ENCODE measurements at places on chromosomes 11 and 22. TPM values are rescaled to one million over a fixed set of nuclear protein-coding genes. Genes with fewer than 3 reads are reported as not detected.

Gene CD59
- 408 TPM for total RNA-seq

Gene APOL6
- 4.3 TPM for total RNA-seq

Gene DMC1
- 2.4 TPM for total RNA-seq

Gene TXNRD2
- total RNA-seq = 27.6 TPM

Gene TMX2
- 59.6 TPM for total RNA-seq

Gene APOBEC3F
- total RNA-seq = 5.1 TPM

Gene ZNF214
- total RNA-seq = 0.89 TPM

Gene CHRM1
- total RNA-seq = not detected

Gene NDUFS8
- 277 TPM for total RNA-seq

Gene SCT
- total RNA-seq = not detected

Gene TRIM64C
- not detected for total RNA-seq

Gene SCARF2
- total RNA-seq = 31.7 TPM

Gene SAA2
- total RNA-seq = not detected

Gene PTPRCAP
- total RNA-seq = 0.45 TPM

Gene APLP2
- total RNA-seq = 210 TPM

Gene SCN4B
- 0.34 TPM for total RNA-seq

Gene C11orf21
- not detected for total RNA-seq

Measured in bronchus fibroblast of lung (primary cell).